CD4-positive, CD25-positive, alpha-beta regulatory T cell (primary cell): ENCODE measurements at places on chromosomes 7 and 10. TPM values are rescaled to one million over a fixed set of nuclear protein-coding genes. Genes with fewer than 3 reads are reported as not detected.

DNA sequence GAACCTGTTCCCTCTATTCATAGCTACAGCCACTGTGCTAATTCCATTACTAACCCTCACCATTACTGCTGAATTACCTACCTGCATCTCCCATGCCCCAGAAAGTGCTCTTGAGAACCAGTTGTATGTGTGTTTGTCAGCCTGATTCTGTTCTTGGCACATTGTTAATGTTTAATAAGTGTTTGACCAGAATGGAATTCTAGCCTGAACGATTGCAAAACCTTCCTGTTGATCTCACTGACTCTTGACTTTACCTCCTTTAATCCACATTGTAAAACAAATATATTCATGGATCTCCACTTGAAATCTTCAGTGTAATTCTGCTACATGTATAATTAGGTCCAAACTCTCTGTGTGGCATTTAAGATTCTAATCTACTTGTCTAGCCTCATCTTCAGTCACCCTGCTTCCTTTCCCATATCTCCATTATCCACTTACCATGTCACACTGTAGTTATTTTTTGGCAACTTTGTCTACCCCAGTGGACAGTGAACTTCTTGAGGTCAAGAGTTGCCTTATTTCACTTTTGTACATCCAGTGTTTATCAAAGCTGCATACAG lies 4.9 kb downstream of the ZNF277 start:
- DNase-seq, result no peak

GRCh38 chr7:159197066-159197975 lies 52.7 kb upstream of the VIPR2 start:
- DNase-seq, result peak; percentile 85

APBB1IP gene
- total RNA-seq, result 86.4 TPM

- DNase-seq, result no peak
Observed at GRCh38 chr10:992467-992866, 4.2 kb downstream of the GTPBP4 start.

GRCh38 chr7:134391223-134391622 lies 67.7 kb downstream of the AKR1B1 start:
- DNase-seq, result no peak

GRCh38 chr10:118483496-118483895 lies 112.0 kb downstream of the PRLHR start:
- no peak for DNase-seq

- no peak for DNase-seq
Observed at GRCh38 chr10:10094691-10095090, 923.0 kb upstream of the CELF2 start.

DNA sequence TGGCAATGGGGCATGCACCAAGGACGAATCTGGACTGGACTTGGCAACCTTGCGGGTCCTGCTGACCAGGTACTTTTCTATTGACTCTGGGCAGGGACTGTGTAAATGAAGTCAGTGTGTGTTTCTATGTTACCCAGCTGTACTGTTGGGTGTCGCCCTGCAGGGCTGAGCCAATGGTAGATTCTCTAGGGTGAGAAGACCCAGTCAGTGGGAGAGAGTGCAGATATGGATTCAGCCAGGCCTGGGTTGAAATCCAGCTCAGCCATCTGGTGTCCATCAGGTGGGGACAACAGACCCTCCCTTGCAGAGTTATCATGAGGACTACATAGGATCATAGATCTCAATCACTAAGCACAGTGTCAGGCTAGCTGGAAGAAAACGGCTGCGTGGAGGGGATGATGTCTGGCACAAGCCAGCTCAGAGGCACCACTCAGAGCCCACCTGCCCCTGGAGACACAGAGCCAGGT lies 4.9 kb upstream of the PPIF start:
- DNase-seq, result no peak

- no peak for DNase-seq
Observed at GRCh38 chr10:8130973-8131911, 76.8 kb downstream of the GATA3 start.
